ENCODE measurements at places on chromosomes 6 and 20. TPM values are rescaled to one million over a fixed set of nuclear protein-coding genes. Genes with fewer than 3 reads are reported as not detected.

Gene ULBP1
- total RNA-seq = 0.99 TPM

Gene TMEM30A
- 228 TPM for total RNA-seq

Gene CABLES2
- total RNA-seq = 6.4 TPM

Gene NMBR
- total RNA-seq = not detected

Gene PPIL6
- not detected for total RNA-seq

Gene SMIM29
- total RNA-seq = 12.8 TPM

DNA sequence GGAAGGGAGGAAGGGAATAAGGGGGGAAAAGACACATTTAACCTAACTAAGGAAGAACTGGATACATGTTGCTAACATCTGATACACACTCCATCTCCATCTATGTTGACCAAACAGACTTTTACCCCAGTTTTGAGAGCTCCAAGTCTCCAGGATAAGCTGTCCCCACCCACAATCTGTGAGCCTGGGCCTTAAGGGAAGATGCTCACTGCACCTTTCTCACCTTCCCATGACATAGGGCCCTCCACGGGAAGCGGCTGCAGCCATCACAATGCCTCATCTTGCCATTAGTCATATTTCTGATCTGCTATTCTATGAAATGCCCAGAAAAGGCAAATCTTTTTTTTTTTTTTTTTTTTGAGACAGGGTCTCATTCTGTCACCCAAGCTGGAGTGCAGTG is 126.6 kb upstream of the SALL4 start:
- DNase-seq = no peak

DNA sequence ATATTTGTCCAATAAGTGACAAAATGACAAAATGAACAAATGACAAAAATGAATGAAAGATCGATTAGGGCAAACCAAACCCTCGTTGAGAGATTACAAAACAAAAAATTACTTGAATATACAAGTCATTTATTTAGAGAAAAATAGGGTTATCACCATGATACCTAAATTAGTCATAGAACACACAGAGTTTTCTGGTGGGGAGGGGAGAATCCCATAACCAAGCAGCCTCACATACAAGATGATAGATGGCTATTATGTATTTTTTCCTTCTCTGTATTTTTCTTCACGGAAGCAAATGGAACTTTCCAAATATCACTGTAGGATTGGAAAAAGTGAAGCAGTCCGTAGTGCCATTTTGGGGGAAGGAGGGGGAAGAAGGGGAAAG is 28.5 kb upstream of the BMP6 start:
- DNase-seq = no peak

- DNase-seq = no peak
These were observed 299.2 kb downstream of the UBE3D start for GRCh38 chr6:82766476-82766875.

DNA sequence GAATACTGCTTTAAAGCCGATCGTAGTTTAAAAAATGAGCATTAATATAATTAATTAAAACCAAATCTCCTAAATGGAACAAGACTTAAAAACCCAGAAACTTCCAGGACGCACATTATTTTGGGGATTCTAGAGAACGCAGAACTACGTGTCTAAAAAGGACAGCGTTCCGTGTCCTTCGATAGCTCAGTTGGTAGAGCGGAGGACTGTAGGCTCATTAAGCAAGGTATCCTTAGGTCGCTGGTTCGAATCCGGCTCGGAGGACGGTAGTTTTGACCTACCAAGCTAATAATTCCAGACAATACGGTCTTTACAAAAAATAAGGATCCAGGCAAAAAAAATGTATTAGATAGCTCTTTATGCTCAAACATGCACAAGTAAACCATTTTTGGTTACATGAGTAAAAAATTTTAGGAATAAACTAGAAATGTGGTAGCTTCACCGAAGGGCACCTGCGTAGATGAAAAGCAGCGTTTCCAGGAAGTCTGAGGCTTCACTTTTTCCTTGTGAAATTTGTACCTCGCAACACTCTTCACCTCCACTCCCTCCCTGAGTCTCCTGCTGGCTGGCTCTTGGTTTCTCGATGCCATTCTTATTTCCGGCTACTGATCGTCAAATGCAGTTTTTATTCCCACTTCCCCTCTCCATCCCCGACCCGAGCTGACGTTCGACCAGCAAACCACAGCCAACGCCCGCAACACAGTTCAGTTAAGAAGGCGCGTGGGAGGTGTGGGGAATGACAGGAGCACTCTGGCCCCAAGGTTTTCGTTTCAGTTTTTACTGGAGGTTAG is 19.6 kb upstream of the ABT1 start:
- peak; percentile 68 for DNase-seq

- DNase-seq = no peak
These were observed 53.0 kb downstream of the TNFAIP3 start for GRCh38 chr6:137919837-137920730.

DNA sequence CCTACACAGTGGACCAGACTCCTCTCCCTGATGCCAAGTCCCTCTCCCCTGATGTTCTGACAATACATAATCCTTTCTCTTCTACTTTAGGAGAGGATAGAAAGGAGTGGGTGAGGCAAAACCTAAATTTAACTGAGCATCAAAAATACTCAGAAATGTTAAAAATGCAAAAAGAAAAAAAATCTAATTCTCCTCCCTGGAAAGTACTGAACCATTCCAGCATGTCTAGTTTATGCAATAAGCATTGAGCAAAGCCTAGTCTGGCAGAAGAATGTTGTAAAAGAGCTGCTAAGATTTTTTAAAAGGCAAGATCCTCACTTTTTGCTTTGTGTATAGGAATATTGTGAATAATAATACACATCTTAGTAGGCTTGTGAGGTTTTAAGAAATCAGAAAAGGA is 116.6 kb upstream of the STXBP5 start:
- DNase-seq = no peak

DNA sequence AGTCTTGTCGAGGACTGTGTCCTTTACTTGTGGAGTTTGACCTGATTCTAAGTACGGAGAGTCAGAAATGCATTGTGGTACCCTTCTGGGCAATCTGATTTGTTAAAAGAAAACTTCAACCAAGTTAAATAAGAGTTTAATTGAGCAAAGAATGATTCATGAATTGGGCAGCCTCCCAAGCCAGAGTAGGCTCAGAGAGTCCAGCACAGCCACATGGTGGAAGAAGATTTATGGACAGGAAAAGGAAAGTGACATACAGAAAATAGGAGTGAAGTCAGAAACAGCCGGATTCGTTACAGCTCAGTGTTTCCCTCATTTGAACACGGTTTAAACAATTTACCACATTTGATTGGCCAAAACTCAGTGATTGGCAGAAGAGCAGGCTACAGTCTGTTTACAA is 329.2 kb downstream of the DHX35 start:
- DNase-seq = no peak

GRCh38 chr20:35093267-35093884 is 769 bp upstream of the TRPC4AP start:
- DNase-seq = no peak

DNA sequence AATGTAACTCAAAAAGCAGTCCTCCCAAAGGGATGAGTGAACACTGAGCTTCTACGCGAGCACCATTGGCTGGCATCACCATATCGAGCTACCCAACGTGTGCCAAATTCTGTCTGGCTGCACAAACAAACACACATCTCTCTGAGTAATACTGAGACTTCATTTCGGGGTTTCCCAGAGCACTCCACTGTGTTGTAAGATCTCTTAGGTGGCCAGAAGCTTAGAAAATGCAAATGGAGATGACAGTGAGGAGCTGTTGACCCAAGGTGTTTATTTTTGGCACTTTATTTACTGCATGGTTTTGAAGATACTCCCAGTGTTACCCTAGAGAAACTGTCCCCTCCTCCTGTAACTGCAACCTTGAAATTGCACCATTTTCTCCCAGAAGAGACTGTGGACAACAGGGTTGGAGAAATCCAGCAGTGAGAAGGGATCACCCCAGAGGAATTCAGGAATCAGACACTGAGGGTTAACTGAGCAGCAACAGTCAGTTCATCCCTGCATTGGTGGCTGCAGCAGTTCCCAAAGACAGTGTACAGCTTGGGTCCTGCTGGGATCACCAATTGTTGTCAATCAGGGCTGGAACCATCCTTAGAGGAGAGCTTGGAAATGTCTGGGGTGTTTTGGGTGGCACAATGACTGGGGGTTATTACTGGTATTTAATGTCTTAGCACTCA is 1.0 kb upstream of the RIPOR2 start:
- no peak for DNase-seq

DNA sequence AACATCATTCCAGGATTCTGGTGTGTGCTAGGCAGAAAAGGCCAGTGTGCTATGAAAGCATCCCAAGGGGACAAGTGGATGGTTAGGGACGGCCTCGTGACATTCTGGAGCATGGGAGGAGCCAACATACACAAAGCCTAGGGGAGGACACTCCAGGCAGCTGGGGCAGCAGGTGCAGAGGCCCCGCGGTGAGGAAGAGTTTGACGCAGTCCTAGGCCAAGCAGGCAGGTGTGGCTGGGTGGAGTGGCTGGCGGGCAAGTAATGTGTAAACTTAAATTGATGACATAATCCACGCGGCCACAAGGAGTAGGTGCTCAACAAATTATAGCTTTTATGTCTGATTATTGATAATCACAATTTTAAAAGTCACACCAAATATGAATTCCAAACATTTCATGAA is 93.6 kb downstream of the TMEM242 start:
- no peak for DNase-seq

DNA sequence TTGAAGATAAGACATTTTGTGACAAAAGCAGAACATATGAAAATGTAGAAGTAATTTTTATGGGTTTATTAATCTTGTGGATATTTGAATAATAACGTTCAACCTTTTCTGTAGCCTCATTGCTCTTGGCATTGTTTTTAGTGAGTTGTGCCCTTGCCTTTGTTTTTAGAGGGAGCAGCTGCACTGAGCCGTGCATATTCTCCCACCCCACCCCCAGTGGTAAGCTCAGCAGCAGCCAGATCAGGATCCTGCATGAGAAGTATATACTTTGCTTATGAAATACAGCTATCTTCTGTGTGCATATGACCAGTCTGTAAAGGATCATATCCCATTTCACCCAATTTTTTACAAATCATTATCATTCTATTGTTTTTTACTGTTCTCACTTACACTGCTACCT is 184.2 kb downstream of the COL9A1 start:
- no peak for DNase-seq
